ENCODE measurements at places on chromosomes 1 and 21.

GRCh38 chr1:192521734-192522133 lies 53.8 kb upstream of the RGS1 start:
- DNase-seq, result peak; percentile 56

DNA sequence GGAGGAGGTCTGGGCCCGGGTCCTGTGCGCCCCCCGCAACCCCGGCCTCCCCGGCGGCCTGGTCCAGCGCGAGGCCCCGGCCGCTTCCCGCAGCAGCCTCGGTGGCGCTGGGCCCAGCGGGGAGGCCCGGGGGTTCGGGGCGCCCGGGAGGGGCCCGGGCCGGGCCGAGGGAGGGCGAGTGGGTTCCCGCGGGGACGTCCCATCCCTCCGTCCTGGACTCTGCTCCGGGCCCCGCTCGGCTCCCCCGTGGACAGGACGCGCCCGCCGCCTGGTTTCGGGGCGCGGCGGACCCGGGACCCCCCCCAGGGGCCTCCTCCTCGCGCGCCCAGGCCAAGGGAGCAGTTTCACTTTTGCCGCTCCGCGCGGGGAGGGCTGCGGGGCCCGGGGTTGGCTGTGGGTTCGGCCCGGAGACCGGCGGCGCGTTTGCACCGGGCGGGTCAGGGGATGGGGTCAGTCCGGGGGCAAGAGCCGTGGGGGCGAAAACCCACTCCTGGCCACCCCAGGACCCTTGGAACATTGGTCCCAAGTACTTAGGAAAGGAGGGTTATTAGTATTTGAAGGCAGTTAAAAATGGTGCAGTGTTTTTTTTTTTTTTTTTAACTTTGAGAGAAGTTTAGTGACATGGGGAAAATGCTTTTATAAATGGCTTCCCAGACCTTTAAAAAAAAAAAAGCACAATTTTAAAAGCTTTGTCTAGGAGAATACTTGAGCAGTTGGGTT lies 677 bp downstream of the AGPAT3 start:
- DNase-seq, result peak; percentile 47

GRCh38 chr1:7444363-7444762 lies 326.7 kb upstream of the VAMP3 start:
- no peak for DNase-seq

DNA sequence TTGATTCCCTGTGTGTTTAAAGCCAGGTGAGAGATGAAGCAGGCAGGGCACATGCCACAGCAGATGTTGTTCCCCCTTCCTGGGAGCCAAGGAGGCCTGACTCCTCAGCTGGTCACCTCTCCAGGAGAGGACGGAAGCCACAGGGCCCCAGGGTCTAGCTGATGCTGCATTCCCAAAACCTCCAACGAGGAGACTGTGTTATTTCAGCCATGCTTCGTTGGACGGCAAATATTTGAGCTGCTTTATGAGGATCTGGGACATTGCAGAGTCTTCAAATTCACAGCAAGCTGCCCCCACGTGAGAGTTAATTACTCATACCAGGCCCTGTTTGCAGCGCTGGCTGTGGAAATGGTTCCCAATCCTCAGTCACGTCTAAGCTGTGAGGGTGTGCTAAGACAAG lies 85.3 kb downstream of the CDC7 start:
- no peak for DNase-seq

- peak; percentile 42 for DNase-seq
Observed at GRCh38 chr21:44931137-44931500, 8.7 kb upstream of the SLX9 start.

DNA sequence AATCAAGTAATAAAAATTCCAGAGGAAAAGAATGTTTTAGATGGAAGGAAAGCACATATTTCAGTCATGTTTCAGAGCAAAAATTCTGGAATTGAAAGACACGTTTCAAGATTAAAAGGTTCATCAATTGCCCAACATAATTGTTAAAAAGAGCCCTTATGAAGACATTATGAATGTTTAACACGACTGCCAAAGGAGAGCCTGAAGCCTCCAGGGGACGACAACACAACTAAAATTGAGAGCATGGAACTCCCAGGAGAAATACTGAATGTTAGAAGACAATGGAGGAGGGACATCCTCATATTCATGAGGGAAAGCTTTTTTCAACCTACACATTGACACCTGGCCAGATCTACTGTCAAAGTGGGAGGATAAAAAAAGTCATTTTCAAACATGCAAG lies 16.0 kb downstream of the OR2T11 start:
- DNase-seq, result peak; percentile 29

GRCh38 chr1:19877181-19877750 lies 4.9 kb upstream of the OTUD3 start:
- no peak for DNase-seq

DNA sequence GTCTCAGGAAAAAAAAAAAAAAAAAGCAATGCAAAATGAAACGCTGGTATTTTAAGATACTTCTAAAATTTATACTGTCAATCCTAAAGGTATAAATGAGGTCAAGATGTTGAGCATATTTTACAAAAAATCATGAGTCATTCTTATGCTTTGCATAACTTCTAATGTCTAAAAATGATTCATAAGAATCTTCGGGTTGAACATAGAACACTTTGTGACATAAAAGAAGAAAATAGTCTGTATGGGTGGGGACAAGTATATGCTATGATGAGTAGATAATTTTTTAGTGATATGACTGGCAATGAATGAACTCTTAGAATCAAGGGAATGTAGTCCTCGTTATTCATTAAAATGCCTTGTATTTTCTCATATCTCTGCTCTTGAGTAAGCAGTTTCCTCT lies 416.9 kb upstream of the USP24 start:
- DNase-seq, result no peak

DNA sequence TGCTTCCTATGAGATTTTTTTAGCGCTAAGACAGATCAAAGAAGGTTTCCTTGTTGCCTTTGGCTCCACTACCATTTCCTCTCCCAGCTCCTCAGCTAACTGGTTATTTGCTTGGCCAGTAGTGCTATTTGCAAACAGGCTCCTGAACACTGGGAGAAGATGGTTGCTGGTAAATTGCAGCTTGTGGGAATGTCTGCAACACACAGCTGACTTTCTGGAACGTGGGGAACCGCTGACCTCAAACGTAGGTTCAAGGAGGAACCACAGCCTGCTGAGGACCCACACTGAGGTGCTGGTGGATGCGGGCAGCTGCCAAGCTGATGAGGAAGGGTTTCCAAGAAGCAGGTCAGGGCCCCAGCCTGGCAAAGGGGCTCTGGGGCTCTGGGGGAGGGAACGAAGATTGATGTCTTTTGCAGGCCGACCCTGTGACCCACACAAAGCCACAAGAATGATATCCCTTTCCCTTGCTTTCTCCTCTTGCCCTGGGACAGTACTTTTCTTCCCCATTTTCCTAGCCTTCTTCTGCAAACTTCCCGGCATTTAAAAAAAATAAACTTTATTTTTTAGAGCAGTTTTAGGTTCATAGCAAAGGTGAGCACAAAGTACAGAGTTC lies 24.8 kb downstream of the GNG4 start:
- no peak for DNase-seq

GRCh38 chr1:57844382-57844980 lies 420.6 kb upstream of the DAB1 start:
- DNase-seq, result no peak

GRCh38 chr1:244709476-244710368 lies 56.8 kb downstream of the DESI2 start:
- DNase-seq, result no peak

- DNase-seq, result no peak
Observed at GRCh38 chr1:218660678-218661053, 315.5 kb downstream of the TGFB2 start.

- no peak for DNase-seq
Observed at GRCh38 chr1:1013922-1014648, 788 bp downstream of the ISG15 start.

GRCh38 chr1:37691497-37692077 lies 729 bp upstream of the CDCA8 start:
- DNase-seq, result peak; percentile 25

DNA sequence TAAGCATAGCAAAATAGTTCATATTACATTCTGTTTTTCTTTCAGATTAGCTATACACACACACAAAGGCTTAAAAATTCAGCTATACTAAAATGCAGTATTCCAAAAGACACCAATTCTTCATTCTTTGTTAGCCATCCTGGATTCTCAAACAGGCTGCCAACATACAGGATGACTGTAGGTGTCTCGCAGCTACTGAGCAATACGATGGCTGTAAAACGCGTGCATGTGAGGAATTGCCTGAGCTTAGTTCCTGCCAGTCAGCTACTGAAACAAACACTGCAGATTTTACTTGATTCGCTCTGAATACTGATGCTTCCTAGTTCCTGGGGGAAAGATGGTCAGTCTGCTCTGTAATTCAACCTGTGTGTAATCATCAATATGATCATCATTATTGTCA lies 24.7 kb upstream of the HMGN1 start:
- DNase-seq, result no peak

- DNase-seq, result no peak
Observed at GRCh38 chr1:3600354-3600753, 11.0 kb downstream of the MEGF6 start.

DNA sequence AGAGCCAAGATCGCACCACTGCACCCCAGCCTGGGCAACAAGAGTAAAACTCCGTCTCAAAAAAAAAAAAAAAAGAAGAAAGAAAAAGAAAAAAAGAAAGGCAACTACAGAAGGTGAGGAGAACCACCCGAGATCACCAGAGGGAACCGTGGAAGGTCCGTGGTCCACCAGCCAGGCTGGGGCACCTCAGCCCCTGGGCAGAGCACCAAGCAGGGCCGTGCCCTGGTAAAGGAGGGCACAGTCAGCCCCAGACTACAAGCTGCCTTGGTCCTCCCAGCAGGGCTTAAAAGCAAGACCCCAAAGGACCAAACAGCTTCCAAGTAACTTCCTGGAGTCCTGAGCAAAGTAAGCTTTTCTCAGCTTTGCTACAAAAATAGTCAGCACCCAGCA lies 8.8 kb upstream of the SAMD11 start:
- no peak for DNase-seq

- DNase-seq, result no peak
Observed at GRCh38 chr1:232280910-232281309, 349.0 kb downstream of the SIPA1L2 start.

DNA sequence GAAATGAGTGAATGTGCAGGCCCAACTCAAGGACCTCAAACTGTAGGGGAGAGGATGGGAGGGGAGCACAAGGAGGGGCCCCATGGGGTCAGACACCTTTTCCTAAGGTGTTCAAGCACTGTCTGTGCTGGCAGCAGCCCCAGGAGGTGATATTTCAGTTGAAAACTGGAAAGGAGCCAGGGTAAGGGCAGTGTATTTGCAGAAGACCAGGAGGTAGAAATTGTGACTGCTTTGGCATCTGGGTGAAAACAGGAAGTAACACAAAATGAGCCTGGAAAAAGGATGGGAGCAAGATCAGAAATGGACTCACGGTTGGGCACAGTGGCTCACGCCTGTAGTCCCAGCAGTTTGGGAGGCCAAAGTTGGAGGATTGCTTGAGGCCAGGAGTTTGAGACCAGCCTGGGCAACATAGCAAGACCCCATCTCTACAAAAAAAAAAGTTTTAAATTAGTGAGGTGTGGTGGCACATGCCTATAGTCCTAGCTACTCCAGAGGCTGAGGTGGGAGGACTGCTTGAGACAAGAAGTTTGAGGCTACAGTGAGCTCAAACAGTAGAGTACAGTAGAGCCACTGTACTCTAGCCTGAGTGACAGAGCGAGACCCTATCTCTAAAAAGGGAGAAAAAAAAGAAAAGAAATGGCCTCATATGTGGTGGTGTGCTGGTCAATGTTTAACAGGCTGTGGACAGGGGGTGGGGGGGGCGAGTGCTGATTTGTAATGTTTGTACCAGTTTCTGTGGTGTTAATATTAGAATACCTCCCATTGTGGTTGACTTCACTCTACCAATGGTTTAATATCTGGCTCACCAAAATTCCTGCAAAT lies 76.2 kb upstream of the ANGPTL1 start:
- DNase-seq, result no peak

- DNase-seq, result no peak
Observed at GRCh38 chr1:234135501-234135900, 231.0 kb downstream of the SLC35F3 start.

DNA sequence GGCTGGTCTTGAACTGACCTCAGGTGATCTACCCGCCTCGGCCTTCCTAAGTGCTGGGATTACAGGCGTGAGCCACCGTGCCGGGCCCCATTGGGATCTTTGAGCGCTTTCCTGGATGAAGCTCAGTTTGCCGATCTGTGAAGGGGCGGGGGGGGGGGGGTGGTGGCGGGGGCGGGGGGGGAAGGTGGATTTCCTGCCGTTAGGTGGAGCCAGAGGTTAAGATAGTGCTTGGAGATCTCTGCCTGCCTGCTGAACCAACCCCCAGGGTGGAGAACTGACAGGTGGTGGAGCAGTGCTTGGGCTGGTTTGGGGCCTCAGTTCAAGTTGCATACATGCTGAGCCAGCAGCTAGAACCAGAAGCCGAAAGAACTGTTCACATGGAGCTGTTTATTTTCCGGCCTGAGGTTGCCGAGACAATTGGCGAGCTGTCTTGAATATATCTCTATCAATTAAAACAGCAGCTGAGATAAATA lies 1.7 kb downstream of the TMCC2 start:
- peak; percentile 86 for DNase-seq

DNA sequence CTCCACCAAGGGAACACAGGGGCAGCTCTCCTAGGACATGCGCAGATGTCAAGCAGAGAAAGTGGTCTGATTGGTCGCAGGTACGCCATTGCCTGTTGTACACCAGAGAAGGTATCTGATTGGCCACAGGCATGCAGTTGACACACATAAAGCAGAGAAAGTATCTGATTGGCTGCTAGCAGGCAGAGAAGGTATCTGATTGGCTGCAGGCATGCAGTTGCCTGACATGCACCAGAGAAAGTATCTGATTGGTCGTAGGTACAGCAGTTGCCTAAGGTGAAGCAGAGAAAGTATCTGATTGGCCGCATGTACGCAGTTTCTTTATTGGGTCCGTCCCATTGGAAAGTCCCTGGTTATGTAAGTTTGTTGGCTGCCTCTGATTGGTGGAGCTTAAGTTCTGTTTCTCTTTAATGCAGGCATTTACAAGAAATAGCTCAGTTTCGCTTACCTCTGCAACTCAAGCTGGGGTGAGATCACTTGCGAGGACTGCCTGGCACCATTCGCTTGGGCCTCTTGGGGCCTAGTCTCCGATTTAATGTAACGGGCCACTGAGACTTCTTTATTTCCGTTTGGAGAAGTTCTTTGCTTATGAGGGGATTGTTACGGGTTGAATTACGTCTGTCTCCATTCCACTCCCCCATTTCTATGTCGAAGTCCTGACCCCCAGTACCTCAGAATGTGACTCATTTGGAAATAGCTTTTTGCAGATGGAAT lies 74.2 kb downstream of the SIK1 start:
- DNase-seq, result peak; percentile 56

DNA sequence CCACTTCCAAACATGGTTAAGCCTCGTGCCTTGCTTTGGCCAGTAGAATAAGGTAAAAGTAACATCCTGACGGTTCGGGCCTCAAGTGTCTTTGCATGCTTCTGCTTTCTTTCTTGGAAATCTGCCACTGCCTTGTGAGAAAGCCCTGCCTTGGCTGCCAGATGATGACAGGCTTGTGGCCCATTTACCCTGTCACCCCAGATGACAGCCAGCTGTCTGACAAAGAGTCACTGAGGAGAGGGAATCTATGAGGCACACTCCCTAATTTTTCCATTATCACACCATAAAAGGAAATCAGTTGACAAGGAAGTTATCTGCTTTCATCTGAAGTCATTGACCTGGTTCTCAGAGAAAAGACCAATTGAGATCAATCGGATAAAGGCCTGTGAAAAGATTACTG lies 199.8 kb downstream of the USH2A start:
- DNase-seq, result no peak

GRCh38 chr1:200296091-200296661 lies 113.7 kb downstream of the ZNF281 start:
- no peak for DNase-seq

- DNase-seq, result no peak
Observed at GRCh38 chr1:214966346-214966745, 116.2 kb upstream of the KCNK2 start.
